Activated naive CD4-positive, alpha-beta T cell treated with Interleukin-2 at 50 U/mL for 16 hours (primary cell): ENCODE measurements at places on chromosomes 11 and 22.

- DNase-seq, result peak; percentile 14
These were observed 12.5 kb upstream of the MRPL16 start for GRCh38 chr11:59822989-59823566.

DNA sequence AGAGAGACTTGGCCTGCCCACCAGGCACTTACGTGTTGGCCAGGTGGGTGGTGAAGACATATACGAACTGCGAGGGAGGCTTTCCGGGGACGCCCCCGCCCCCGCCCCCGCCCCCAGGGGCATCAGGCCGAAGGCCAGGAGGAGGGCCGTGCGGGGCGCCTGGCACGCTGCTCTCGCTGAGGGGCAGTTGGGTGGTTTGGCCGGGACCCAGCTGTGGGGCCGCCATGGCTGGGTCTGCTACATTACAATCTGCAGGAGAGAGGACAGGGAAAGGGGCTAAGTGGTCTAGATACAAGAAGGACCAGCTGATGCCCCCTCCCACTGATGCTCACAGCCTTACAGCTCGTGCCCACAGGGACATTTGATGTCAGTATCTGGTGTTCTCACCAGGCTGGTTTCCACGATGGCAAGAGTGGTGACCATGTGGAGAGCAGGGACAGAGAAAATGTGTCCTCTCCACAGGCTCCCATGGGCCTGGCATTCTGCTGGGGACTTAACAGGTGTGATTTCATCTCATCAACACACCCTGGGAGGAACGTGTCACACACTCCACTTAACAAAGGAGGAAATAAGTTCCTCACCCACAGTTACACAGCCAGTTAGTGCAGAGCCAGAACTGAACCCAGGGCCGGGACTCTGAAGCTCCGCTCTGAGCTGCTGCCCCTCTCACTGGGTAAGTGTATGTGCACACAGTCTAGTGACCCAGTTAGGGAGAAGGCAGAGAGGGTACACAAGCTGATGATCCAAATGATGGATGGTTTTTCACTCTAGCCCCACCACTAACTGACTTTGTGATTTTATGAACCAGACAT lies 19.7 kb downstream of the CXCR5 start:
- no peak for DNase-seq

DNA sequence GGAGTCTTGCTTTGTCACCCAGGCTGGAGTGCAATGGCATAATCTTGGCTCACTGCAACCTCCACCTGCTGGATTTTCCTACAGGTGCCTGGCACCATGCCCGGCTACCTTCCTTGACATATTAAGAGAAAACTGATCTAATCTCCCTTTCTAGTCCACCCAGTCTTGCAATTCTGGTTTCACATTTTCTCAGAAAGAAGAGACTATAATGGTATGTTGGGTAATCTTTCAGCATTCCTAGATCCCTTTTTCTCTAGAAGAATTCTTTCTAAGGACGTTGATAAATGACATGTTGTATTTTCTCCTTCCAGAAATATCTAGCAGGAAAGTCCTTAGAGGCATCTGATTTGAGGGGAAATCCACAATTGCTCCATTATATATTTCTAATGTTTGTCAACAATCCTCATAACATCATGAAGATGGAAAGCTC lies 10.4 kb upstream of the HSPA8 start:
- no peak for DNase-seq

GRCh38 chr11:13289081-13289480 lies 11.5 kb downstream of the BMAL1 start:
- DNase-seq, result no peak

DNA sequence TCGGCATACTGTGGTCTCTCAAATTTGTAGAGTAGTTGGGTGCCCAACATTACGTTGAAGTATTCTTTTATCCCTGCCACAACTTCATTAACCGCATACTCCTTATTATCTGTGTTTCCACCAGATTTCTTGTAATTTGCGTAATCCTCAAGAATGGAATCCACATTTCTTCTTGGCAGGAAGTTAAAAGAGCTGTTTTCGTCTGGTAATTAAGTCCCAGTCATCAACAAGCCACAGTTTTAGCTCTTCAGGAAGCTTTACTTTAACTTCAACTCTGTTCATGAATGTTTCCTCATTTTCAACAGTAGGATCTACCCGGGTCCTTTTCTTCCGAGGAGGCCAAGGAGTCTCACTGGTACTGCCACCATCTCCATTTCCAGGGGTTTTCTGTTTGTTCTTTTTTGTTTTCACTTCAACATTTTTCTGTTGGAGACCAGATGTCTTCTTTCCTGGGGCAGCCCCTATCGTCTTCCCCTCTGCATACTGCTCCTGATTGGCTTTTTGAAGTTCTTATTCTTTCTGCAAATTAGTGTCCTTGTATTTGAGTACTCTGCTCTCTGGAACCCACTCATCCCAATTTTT lies 30.3 kb downstream of the PDE3B start:
- DNase-seq, result no peak

DNA sequence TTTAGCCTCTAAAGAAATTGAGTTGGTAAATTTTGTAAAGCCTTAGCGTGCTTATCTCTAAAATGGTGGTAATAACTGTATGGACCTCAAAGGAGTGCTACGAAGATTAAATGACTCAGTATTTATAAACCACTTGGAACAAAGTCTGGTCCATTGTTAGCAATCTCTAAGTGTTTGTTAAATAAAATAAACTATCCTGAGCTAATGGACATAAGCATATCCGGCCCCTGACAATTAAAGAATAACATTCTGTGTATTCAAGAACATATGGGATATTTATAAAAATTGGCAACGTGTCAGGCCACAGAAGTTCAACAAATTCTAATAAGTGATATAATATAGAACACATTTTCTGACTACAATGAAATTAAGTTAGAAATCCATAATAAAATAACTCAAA lies 71.0 kb downstream of the MYEOV start:
- DNase-seq, result no peak
